ENCODE measurements at places on chromosomes 2 and 18. TPM values are rescaled to one million over a fixed set of nuclear protein-coding genes. Genes with fewer than 3 reads are reported as not detected.

DNA sequence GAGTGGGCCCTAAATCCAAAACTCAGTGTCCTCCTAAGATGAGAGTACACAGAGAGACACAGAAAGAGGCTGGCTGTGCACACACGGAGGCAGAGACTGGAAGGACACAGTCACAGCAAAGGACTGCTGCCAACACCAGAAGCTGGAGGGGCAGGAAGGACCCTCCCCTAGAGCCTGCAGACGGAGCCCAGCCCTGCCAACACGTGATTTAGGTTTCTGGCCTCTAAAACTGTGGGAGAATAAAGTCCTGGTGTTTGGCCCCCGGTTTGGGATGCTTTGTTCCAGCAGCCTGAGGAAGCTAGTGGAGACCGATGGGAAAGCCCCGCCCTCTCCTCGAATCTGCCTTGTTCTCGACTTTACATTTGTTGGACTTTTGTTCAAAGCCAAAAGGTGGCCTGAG, 10.6 kb downstream of the CNDP1 start:
- no peak for DNase-seq

GRCh38 chr2:12293874-12294273, 422.9 kb upstream of the TRIB2 start:
- no peak for DNase-seq

GRCh38 chr2:108877506-108877905, 90.9 kb downstream of the CCDC138 start:
- no peak for DNase-seq

- no peak for DNase-seq
Measured at GRCh38 chr2:143936538-143936847, 583.4 kb downstream of the ZEB2 start.

MAB21L4 gene
- total RNA-seq, result not detected

SLC38A11 gene
- 2.4 TPM for total RNA-seq

Measured in frontal cortex (tissue), 4 donors.